Stimulated activated CD4-positive, alpha-beta T cell treated with anti-CD3 and anti-CD28 coated beads, TNF-alpha, amount 100 ng/mL, for 4 hours (primary cell): ENCODE measurements at places on chromosomes 12 and 14.

DNA sequence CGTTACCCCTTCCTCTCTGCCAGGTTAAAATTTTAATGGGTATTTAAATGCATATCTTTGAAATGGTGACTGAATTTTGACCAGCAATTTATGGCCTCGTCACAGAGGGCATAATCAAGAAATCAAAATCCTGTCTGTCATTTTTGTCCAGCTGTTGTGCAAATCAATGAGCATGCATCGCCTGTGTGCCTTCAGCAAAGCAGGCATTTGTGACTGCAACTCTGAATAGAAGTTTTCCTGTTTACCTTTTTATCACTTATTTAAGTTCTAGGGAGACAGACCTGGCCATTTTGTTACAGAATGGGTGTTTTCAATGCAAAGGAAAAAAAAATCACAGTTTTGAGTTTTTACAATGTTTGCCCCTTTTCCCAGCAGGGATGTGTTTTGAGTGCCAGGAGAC is 107.4 kb downstream of the PPM1A start:
- DNase-seq = no peak

DNA sequence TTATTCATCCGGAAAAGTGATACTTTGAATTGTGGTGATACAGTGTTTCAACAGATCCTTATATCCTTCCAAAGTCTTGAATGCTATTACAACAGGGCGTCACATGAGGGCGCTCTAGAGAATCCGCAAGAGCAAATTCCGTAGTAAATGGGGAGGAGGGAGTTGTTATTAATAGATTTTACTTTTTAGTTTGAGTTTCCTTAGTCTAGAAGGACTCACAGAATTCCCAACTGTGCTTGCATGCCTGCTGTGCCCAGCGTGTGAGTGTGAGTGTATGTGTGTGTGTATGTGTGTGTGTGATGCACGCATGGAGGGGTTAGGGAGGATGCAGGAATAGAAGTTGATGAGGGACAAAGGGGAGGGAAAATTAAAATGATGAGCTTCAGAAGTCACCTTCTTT is 375.3 kb downstream of the C12orf75 start:
- DNase-seq = no peak

- DNase-seq = no peak
These were observed 12.2 kb downstream of the TEP1 start for GRCh38 chr14:20400965-20401593.

GRCh38 chr14:35687335-35687939 is 121.7 kb downstream of the RALGAPA1 start:
- DNase-seq = no peak

DNA sequence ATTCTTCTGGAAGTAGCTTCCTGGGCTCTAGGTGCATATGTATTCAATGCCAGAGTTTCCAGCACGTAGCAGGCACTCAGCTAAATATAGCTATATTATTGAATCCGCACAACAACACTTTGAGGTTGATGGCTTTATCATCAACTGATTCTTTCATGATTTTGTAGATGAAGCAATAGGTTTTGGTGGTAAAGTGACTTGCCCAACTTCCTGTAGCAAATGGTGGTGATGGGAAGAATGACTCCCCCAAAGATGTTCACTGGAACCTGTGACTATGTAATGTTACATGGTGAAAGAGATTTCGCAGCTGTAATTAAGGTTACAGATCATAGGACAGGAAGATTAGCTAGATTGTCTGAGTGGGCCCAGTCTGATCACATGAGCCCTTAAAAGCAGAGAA is 3.2 kb downstream of the TDRD9 start:
- no peak for DNase-seq
